Sciatic nerve (tissue), 2 donors: ENCODE measurements at places on chromosomes 12 and 14.

GRCh38 chr12:77599782-77600467 lies 230.8 kb upstream of the NAV3 start:
- DNase-seq = no peak

GRCh38 chr12:6288235-6288634 lies 22.2 kb upstream of the PLEKHG6 start:
- DNase-seq = no peak

DNA sequence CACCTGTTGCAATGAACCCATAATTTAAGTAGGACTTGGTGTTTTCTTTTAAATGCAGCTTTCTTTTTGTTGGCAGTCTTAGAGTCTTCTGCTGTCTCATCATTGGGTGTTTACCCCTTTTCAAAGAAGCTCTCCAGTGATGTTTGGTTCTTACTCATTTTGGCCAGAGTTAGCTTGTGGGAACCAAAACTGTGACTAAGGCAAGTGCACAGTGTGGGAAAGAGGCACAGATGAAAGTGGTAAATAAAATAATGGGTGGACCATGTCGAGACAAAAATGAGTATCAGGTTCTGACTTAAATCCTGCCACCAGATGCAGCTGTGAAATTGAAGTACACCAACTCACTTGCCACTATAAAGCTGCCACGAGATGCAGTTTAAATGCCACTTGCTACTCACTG lies 615.4 kb upstream of the MIS18BP1 start:
- no peak for DNase-seq

DNA sequence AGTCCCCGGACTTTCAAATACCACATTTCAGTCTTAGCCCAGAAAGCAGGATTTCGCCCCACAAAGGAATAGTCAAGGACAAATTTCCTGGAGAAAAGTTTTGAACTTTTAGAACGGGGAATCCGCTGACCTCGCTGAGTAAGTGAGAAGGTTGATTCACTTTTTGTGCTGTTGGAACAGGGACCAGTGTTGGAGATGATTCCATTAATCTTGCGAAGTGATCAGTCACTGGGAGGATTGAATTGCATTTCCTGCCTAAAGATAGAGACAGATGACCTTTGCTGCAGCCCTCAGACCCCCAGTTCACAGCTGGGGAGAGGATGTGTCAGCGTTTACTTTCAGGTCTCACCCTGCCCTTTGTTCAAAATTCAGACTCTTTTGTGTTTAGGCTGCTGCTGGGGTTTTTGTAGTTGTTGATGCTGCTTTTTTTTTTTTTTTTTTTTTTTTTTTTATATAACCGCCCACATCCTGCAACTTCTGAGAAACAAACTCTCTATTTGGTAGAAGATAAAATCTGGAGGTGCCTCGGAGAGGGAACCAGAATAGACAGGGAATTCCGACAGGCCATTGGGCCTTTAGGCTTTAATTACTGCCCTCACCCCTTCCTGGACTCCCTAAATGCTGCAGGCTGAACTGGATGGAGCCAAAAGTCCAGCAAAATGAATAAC lies 9.8 kb upstream of the KDM2B start:
- no peak for DNase-seq
